ENCODE measurements at places on chromosomes 6 and 20.

DNA sequence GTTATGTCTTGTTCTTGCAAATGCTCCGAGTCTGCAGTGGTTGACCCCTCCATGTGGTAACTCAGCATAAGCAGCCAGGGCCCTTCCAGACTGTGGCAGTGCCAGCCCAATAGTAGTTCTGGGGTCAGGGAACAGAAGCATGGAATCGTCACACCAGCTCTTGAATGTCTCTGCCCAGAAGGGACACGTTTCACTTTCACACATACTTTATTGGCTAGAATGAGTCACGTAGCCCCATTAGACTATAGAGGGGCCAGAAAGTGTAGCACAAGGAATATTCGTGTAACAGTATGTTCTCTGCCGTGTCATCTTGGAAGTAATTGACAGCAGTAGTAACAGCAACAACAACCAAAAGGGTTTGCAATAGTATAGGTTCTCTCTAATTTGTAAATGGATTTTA lies 254.7 kb downstream of the FARS2 start:
- no peak for DNase-seq

DNA sequence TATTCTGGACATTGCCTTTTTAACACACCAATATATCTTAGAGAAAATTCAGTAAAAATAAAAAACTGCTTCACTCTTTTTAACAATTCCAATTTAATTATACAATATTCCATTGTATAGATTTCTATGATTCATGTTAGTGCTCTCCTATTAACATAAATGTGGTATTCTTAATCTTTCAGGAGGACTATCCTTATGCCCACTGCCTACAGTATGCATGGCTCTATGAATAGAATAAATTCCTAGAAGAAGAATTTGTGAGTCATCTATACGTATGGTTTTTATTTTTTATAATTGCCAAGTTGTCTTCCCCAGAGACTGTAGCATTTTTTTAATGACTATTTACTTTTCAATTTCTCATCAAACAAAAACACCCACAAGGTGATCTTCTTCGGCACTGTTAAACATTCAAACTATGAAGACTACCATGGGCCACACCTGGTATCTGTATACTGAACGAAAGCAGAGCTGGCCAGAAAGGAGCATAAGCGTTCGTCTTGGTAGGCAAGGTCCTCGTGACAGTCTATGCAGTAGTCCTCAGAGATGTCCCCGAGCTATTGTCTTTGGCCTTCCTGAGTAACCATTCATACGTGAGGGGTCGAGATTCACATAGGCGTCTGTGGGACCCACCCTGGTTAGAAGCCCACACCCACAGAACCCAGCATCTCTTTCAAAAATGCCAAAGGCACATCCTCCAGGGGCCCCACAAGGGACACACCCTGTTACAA lies 74.6 kb downstream of the KIF16B start:
- no peak for DNase-seq

GRCh38 chr6:137820425-137820824 lies 46.6 kb upstream of the TNFAIP3 start:
- no peak for DNase-seq

DNA sequence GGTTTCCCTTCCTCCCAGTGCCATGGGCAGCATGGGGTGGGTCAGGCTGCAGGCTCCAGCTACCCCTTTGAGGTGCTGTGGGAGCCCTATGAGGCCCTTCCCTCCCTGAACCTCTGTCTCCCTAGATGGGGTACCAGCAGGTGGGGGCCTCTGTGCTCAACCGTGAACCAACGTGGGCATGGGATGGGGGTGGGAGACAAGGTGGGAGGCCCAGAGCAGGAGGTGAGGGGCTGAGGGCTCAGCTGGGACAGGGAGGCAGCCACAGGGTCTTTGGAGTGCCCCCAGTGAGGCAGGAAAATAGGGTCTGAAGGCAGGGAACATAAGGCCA lies 33.3 kb downstream of the SUN5 start:
- no peak for DNase-seq

- DNase-seq: no peak
These were observed 181.2 kb downstream of the TBXT start for GRCh38 chr6:165986311-165986913.

- no peak for DNase-seq
These were observed 108.2 kb upstream of the NFATC2 start for GRCh38 chr20:51650685-51651134.

GRCh38 chr20:11906626-11907480 lies 10.8 kb upstream of the BTBD3 start:
- DNase-seq: no peak

GRCh38 chr6:79984261-79984660 lies 20.2 kb upstream of the TTK start:
- no peak for DNase-seq

GRCh38 chr20:61521687-61522420 lies 269.8 kb downstream of the CDH4 start:
- no peak for DNase-seq

- DNase-seq: no peak
These were observed 129.0 kb downstream of the KIF16B start for GRCh38 chr20:16444057-16444777.

- no peak for DNase-seq
These were observed 117.5 kb upstream of the PCSK2 start for GRCh38 chr20:17109307-17109706.

- DNase-seq: no peak
These were observed 102.0 kb downstream of the LAMP5 start for GRCh38 chr20:9616455-9616805.

- no peak for DNase-seq
These were observed 203.3 kb downstream of the EDN1 start for GRCh38 chr6:12493446-12493845.

DNA sequence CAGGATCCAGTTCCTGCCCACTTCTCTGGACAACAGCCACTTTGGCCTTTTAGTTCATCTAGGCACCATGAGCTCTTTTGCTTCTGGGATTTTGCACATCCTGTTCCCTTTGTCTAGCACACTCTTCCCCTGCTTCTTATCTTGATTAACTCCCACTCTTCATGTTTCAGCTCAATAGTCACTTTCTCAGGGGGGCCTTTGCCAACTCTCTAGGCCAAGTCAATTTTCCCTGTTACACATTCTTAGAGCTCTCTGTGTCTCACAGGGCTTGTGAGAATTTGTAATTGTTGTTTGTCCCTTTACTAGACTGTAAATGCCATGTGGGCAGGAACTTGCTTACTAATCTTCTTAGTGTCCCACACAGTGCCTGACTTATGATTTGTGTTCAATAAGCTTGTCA lies 58.1 kb upstream of the EPB41L1 start:
- no peak for DNase-seq

- DNase-seq: no peak
These were observed 131.6 kb downstream of the KIF16B start for GRCh38 chr20:16441546-16442164.

DNA sequence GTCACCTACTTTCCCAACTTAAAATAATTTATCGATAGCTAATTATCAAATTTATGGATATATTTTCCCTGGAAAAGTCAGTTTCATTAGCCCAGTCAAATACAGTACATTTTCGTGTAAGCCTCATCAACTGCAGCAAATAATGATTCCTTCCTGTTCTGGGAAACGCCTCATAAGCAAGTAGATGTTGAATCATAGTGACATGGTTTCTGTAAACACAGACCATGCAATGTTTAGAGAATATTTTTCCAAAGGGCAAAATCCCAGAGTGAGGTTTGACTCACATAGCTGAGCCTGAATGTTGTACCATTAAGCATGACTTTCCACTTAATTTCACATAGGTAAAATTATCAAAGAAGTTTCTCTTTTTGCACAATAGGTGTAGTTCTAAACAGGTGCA lies 16.7 kb upstream of the VNN1 start:
- DNase-seq: no peak

DNA sequence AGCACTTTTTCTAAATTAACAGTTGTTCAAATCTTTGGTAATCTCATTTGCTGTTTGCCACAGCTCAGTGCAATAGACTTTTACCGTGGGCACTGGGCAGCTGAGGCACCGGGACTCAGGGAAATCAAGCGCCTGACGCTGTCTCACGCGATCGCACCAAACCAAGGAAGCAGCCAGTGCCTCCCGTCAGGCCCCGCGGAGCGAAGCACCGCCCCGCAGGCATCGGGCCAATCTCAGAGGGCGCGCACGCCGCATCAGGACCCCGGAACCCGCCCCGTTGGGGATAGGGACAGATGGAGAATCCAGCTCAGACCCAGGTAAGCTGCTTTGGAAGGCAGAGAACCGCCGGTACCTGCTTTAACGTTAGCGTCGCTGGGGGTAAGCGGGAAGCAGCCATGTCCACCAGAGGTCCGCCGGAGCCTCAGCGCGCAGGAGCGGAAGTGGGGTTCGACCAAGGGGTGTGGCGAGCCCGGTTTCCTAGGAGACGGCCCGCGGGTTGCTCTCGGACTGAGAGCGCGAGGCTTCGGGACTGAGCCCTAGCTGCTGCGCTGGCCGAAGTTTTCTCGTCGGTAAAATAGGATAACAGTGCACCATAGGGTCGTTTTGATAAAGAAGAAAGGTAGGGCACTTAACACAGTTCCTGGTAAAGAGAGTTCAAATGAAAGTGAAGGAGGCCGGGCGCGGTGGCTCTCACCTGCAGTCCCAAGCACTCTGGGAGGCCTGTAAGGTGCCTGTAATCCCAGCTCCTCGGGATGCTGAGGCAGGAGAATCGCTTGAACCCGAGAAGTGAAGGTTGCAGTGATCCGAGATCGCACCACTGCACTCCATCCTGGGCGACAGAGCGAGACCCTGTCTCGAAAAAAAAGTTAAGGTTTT lies at the start of gene LYRM2:
Gene LYRM2 (minus strand): TSS at position 428 of the 876 bp plus-strand sequence. CDS start 31 bp downstream, at position 397.
- DNase-seq: peak; percentile 85

DNA sequence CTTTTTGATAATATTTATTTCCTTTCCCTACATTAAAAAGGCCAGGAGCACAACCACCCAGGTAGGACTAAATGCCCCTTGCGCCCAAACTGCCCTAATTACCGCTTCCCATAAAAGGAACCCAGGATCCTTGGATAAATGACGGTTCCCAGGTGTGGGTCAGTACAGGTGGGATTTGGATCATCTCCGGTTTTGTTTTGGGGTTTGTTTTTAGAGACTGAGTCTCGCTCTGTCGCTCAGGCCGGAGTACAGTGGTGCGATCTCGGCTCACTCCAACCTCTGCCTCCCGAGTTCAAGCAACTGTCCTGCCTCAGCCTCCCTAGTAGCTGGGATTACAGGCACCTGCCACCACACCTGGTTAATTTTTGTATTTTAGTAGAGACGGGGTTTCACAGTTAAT lies 28.4 kb downstream of the ZNF217 start:
- no peak for DNase-seq

GRCh38 chr6:130245267-130245666 lies 22.5 kb upstream of the SAMD3 start:
- no peak for DNase-seq

DNA sequence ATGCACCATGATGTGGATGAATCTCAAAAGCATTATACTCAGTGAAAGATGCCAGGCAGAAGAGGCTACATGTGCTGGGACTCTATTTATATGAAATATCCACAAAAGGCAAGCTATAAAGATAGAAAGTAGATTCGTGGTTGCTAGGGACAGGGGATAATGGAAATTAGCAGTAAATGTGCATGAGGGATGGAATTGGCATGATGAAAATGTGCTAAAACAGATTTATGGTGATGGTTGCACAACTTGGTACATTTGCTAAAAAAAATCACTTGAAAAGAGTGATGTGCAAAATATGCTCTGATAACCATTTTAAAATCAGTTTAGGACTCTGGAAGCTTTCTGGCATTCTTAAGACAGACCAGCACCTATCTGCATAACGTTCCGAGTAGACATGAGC lies 61.6 kb downstream of the ALDH8A1 start:
- no peak for DNase-seq

- DNase-seq: no peak
These were observed 330.5 kb downstream of the EPHA7 start for GRCh38 chr6:93088621-93089501.

- DNase-seq: no peak
These were observed 435.0 kb downstream of the HAO1 start for GRCh38 chr20:7505152-7505834.

DNA sequence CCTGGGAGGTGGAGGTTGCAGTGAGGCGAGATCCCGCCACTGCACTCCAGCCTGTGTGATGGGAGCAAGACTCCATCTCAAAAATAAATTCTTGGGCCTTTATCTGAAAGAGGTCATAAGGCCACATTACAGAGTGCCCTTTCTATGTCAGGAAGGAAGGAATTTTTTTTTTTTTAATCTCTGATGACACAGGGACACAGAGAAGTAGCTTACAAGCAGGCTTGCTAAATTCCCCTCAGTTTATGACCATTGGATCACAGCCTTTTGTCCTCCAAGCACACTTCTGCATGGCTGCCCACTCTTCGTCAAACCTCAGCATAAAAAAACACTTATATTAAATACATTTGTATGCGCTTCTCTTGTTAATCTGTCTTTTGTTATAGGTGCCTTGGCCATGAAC lies 7.5 kb upstream of the IFNGR1 start:
- no peak for DNase-seq

GRCh38 chr6:121086876-121087275 lies 247.4 kb downstream of the TBC1D32 start:
- no peak for DNase-seq

Data from stimulated activated CD8-positive, alpha-beta memory T cell treated with anti-CD3 and anti-CD28 coated beads, Interleukin-12 subunit alpha, Interleukin-12 subunit beta, amount 100 ng/mL, for 1 hour (primary cell).